Activated CD4-positive, alpha-beta T cell treated with anti-CD3 and anti-CD28 coated beads, Interleukin-2, amount 50 U/mL, for 24 hours (primary cell): ENCODE measurements at places on chromosomes 7 and 10.

DNA sequence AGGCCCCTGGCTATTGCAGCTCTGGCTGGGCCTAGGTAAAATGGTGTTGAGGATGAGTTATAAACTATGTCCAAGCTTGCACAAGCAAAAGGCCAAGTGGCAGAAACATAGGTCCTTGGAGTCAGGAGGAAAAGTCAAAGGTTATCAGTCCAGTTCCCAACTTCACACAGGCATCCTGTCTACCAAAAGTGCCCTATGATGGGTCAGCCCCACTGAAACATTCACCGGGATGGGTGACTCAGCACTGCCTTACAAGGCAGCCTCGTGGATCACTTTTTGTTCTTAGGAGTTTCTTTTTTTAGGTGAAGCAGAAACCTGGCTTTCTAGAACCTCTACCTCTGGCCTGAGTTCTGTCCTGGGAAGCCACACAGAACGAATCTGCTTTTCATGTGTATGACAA lies 158.8 kb upstream of the LYZL2 start:
- no peak for DNase-seq

DNA sequence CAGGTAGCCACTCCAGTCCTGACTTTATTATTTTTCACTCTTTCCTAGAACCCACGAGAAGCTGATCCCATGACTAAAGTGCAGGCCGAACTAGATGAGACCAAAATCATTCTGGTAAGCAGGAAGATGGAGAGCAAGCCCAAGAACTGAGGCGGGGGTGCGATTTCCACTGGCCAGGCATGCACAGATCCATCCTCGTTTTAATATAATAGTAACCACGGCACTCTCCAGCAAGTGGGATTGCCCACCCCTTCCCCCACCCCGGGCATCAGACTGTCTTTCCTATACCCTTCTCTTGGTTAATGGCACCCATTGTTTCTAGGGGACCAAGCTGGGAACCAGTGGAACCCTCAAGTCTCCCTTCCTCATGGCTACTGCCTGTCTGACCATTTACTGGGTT lies 7.3 kb downstream of the YKT6 start:
- DNase-seq = no peak

DNA sequence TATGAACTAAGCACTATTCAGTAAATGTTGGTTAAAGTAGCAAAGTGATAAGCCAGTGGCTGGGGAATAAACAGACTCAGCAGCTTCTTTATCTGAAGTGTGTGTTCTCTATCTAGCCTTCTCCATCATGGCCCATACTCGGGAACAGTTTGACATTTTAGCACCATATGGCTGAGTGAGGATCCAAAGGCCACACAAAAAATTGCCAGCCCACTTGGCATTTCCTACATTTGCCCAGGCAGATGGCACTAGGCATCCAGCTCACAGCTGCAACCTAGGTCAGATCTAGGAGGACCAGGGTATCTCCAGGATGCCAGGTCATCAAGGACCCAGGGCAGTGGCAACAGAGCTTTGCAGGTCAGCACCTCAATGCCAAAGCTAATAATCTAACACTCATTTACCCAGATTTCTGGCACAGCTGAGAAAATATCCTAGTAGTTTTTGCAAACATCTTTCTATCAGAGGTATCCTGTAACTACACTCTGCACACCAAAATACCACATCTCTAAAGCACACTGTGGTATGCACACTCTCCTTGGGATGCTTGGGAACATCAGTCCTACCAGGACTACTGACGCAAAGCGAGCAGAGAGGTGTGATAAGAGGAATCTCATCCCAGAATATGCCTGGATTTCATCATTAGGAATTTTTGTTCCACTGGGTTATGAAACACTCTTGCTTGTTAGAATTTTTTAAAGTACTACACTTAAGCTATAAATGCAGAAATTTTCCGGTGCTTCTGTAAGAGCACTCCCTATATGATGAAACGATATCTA lies 61.7 kb downstream of the DOCK4 start:
- no peak for DNase-seq

GRCh38 chr10:102653060-102653459 lies 8.8 kb downstream of the TRIM8 start:
- no peak for DNase-seq

DNA sequence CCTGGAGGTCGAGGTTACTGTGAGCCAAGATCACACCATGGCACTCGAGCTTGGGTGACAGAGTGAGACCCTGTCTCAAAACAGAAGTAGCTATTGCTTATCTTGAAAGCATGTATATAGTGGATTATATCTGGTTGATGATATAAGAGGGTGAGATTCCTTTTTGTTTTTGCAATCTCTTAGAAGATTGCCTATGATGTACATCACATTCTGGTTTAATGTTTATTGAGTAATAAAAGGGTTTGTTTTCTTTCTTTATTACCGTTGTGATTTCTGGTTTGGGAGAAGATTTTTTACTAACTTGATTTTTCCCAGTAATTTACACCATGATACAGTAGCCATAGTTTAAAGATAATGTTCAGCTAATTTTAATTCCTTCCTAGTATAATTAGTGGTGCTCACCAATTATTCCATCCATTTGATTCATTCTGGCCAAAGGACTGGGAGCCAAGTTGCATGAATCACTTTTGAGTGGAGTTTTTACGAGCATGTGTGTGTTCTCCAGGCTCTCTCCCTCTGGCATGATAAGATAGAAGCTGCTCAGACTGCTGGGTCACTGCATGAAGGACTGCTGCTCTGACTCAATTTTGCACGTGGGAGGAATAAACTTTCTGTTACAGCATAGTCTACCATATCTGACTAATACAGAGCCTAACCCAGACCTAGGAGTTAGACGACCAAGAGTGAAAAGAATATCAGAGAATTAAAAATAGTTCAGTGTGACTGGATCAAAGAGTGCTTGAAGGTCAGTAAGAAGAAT lies 13.5 kb upstream of the TSPAN13 start:
- DNase-seq = no peak

DNA sequence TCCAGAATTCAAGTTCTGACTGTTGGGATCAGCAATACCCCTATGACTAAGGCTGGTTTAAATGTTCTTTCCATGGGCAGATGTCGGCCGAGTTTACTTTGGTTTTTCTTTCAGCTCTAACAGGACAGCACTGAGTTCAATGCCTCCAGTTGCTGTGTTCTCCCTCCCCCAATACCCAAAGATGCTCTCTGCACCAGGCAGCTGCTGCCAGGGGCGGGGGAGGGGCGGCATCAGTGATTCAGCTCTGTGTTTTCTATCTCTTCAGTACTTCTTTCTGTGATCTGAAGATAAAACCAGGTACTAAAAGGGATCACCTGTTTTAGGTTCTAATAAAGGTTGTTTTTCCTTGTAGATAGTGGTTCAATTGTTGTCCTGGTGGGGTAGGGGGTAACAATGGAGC lies 576.7 kb upstream of the POT1 start:
- DNase-seq = no peak

- no peak for DNase-seq
Observed at GRCh38 chr10:30435073-30435422, 1.1 kb downstream of the MAP3K8 start.

DNA sequence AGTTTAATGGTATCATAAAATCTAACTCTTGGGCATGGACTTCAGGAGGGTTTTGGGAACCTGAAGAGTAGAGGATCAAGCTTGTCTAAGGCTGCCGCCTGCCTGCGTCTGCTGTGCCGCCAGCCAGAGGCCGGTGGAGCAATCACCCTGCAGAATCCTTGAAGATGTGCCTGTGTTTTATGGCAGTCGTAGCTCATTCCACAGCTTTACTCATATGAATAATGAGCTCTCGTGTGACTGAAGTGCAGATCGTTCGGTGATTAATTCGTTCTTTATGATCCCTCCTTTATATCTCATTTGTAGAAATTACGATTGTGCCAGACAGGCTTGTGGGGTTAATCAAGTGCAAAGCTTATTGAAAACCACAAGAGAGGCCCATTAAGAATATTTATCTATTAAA lies 100.8 kb downstream of the ACTR3B start:
- no peak for DNase-seq

DNA sequence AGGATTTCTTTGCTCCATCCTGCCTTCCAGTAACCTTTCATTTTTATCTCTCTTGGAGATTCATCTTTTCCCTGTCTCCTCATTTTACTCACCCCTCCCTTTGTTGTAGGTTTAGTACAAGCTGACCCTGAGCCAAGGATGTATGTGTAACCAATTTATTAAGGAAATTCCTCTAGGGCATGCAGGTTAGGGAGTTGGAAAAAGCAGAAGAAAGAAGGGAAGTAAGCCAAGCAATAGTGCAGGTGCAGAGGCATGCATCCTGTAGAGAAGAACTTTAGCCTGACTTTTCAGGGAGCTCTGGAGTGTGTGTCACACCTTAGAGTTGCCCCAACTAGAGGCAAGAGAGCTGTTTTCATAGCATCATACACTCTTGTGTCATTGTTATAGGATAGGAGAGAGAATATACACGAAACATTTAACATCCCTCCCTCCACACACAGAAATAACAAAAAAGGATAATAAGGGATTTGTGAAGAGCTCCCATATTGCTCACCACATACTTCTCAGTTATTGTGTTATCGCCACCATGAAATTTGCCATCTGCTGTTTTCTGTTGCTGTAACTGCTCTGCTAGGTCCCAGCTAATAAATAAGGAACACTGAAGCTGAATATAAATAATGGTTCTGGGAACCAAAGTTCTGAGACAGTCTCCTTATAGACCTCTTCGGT lies 21.8 kb upstream of the SEMA3C start:
- no peak for DNase-seq

GRCh38 chr7:116670409-116671015 lies 1.5 kb upstream of the MET start:
- DNase-seq = no peak

- DNase-seq = no peak
Observed at GRCh38 chr7:47484923-47485639, 96.8 kb downstream of the TNS3 start.

DNA sequence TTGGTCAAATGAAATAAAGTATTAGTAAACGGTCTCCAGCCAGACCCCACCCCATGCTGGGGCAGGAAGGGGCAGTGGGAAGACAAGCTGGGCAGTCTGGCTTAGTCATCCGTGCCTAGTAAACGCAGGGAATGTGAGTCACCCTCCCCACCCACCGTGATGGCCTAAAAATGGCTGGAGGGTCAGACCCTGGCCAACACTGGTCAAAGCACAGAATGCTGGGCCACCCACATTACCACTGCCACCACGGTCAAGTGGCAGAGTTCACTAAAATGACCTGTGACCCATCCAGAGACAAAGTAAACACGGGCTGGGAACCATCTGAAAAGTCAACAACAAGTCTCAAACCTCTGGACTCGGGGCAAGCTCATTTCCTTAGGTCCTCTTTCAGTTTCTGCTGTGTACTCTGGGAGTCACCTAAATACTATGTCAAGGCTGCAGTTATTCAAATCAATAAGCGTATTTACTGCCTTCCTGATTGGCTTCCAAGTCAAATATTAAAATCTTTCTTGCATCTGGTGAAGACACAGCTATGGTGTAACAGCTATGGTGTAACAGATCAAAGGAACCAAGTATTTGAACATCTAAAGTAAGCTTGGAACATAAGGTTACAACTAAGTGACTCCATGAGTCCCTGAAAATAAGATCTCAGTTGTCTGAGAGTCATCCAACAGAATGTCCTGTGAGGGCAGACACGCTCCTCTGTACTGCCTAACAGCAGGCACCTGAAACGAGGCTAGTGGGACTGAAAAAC lies 3.0 kb downstream of the ZFAND2A start:
- DNase-seq = no peak

DNA sequence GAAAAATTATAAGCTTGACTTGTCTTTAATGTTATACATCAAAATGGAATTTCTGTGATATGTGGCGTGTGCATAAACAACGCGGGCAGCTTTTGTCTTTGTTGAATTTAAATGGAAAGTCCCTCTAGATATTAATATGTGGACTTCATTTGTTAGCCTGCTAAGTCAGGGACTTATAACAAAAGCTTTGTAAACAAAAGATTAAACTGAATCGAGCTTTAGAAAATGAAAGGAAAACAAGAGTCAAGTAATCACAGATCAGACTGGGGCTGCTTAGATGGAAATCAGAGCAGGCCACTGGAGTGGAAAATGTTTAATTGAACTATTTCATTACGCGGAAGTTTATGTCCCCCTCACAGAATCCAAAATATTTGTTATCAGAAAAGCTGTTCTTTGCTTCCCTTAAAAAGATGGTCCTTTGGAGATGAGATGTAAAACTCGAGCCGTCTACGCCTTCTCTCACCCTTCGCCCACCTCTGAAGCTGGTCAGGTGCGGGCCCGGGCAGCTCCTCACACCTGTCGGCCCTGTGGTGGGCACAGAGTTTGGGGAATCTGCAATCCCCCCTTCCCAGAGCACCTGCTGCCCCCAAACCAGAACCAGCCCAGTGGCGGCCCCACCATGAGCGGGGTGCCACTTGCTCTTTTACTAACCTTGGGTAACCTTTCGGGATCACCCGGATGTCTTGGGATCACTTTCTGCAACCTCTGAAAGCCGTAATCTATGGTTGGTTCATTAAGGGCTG lies 116.2 kb downstream of the EBF3 start:
- DNase-seq = no peak

- DNase-seq = no peak
Observed at GRCh38 chr7:39142750-39143149, 165.0 kb downstream of the POU6F2 start.

DNA sequence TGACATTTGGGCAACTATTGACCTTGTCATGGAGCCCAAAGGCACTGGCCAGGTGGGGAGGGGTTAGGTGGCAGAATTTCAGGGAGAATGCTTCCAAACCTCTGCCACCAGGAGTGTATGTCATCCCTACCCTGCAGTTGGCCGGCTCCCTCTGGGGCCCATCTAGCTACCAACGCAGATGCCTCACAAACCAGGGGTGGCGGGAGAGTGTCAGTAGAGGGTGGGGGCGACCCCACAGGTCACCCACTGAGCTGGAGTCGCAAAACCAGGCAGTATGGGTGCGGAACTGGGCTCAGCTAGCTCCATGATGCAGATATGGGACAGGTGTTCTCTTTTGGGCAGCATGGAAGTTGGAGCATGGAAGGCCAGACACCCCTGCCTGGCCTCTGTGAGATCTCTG lies 51.4 kb downstream of the FAM241B start:
- no peak for DNase-seq

GRCh38 chr10:35765066-35765527 lies 123.0 kb upstream of the FZD8 start:
- DNase-seq = no peak

GRCh38 chr10:123154711-123155505 lies 706 bp downstream of the BUB3 start:
- DNase-seq = no peak

DNA sequence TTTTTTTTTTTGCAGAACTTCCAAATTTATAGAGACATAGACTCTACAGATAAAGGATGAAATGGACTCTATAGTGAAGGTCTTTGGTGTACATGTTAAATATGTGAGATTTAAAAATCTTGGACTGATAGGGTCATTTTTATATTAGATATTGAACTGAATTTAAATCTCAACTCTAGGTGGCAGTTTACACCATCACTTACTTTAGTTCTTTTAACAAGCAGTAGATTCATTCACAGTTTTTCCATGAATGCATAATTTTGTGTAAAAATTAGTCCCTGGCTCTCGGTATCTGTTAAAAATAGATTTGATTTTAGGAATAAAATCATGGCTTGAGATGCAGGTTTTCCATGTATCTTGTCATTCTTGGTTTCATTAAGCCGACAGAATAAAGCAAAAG lies 31.1 kb upstream of the SNX13 start:
- no peak for DNase-seq

GRCh38 chr7:57176928-57177635 lies 44.8 kb upstream of the ZNF479 start:
- no peak for DNase-seq
